Upper lobe of right lung (tissue), 1 donor: ENCODE measurements at places on chromosomes 16 and 17. TPM values are rescaled to one million over a fixed set of nuclear protein-coding genes. Genes with fewer than 3 reads are reported as not detected.

DNA sequence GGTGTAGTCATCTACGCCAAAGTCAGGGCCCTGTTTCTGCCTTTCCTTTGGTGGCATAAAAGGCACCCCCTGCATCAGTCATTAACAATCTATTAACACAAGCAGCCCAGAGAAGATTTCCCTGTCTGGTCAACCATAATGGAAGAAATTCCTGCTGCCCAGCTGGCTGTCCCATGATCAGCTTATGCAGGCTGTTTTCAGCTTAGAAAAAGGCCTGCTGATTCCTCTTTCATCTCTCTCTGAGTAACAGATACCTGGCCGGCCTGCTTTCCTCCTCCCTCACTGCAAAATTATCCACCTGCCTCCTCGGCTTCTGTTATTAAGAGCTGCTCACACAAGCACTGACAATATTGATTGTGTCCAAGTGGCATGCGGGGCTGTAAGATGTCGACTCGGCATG, 70.3 kb upstream of the MMP2 start:
- no peak for DNase-seq

DNA sequence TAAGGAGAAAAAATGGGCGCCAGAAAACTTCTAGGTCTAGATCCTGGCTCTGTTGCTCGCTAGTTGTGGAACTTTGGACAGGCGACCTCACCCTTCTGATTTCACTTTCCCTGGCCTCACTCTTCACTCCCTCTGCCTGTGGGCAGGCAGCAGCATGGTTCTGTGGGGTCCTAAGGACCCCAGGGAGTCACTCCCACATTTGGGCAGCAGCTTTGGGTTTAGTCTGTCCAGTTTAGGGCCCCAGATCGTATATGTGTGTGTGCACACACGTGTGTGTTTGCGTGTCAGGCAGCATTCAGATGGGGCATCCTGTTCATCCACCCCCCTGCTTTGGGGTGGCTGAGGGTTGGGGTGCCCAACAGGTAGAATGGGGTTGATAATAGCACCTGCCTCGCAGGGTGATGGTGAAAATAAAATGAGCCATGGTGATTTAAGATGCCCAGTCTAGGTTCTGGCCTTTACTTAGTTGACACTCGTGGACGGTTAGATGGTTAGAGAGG, 102.2 kb downstream of the RAB11FIP4 start:
- no peak for DNase-seq

Gene HBZ
- total RNA-seq: not detected

DNA sequence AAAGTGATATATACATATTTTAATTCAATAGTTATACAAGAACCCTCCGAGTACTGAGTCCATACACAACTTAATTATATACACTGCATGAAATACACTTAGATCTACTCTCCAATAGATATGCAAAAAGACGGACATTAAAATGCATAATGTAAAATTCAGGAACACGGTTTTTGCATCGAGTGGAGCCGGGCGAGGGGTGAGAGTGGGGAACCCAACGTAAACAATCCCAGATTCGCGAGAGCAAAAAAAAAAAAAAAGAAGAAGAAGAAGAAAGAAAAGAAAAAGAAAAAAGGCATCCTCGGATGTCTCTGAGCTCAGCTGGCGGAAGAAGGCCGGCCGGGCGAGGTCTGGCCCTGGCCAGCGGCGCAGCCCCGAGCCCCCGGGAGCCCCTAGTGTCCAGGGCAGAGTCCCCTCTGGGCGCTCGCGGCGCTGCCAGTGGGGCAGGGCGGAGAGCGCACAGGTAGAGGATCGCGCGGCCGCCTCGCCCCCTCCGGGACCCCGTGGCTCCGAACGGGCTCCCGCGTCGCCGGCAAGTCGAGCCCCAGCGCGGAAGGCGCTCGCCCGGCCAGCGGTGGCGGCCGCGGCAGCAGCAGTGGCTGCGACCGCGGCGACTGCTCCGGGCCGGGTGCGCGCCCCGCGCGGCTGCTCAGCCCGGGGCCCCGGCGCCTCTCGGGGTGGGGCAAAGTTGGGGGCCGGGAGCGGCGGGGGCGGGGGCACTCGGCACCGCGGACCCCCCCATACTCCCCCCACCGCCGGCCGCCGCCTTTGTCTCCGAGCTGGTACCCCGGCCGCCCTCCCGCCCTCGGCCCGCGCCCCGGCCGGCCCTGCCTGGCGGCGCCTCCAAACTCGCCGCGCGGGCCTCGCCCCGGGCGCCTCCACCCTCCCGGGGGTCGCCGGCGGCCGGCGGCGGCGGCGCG, 9.6 kb upstream of the ZFHX3 start:
- DNase-seq: peak; percentile 74

Gene CYGB
- 34.3 TPM for total RNA-seq
